ENCODE measurements at places on chromosomes 1 and 21.
A peak's percentile ranks its signal among the peaks of the same experiment; 100 is the strongest.

- DNase-seq, result no peak
These were observed 56.2 kb downstream of the ALG6 start for GRCh38 chr1:63423649-63424048.

DNA sequence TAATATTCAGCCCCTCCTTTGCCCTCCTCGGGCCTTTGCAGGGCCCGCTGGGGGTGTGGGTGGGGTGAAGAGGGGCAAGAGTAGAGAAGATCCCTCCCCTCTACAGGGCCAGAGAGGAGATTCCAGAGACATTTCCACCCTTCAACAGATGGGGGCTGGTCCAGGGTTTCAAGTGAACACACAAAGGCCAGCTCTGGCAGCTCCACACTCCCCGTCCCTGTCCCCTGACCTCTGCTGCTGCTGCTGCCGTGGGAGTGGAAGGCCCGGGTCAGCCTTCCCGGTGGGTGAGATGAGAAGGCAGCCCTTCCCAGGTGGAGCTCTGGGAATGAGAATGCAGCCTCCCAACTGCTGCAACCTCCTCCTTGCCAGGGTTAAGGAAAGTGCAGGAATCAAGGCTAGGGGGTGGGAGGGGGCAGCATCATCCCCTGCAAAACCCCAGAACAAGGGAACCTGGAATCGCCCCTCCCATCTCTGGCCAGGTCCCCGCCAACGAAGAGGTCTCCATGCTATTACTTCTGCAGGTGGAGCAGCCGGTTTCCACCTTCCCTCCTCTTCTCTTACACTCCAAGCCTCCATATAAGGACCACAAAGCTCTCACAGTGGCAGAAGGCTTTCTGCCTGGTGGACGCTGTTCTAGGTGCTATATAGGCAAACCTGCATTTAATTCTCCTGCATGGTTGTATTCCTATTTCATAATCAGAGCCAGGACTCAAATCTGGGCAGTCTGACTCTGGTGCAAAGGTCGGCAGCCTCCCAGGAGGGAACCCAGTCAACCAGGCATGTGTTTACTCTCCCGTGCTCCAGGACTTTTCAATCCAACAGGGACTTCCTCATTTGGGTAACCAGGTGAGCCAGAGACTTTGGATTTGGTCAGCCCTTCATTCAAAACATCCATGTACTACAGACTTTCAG, 22.9 kb upstream of the ARHGEF10L start:
- no peak for DNase-seq

GRCh38 chr21:33666153-33666552, 23.9 kb downstream of the ITSN1 start:
- no peak for DNase-seq

- peak; percentile 73 for DNase-seq
These were observed 50.4 kb upstream of the RIPK4 start for GRCh38 chr21:41817228-41817627.

- no peak for DNase-seq
These were observed 321.0 kb downstream of the TM2D1 start for GRCh38 chr1:61403679-61404596.

DNA sequence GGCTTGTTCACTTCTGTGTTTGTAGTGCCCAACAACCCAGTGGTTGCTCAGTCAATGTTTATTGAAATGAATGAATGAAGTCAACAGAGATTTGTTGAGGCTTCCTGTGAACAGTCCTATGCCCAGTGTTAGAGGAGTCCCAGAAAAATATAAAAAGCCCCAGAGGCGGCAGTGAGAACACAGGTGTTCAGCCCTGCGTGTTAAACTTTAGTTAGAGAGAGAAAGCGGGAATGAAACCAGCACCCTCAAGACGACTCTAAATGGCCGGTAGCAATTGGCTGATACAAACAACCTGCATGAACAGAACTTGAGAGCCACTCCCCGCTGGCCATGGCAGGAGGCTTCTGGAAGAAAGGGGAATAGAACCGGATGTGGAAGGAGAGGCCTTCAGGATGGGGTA, 22.6 kb downstream of the TMEM51 start:
- DNase-seq, result no peak

DNA sequence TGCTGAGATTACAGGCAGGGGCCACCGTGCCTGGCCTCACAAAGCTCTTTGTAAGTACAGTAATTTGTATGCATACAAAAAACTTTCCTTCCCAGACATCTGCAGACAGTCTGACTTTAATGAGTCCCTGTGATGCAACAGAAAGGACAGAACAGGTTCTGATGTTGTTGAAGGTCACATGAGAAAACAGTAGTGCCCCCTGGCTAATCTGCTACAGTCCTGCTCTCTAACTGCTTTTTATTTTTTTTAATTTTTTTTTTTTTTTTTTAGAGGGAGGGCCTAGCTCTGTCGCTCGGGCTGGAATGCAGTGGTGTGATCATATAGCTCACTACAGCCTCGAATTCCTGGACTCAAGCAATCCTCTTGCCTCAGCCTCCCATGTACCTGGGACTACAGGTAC, 36.7 kb downstream of the ACBD3 start:
- DNase-seq, result peak; percentile 67

- DNase-seq, result peak; percentile 76
These were observed 164.4 kb upstream of the PALMD start for GRCh38 chr1:99481391-99481996.

DNA sequence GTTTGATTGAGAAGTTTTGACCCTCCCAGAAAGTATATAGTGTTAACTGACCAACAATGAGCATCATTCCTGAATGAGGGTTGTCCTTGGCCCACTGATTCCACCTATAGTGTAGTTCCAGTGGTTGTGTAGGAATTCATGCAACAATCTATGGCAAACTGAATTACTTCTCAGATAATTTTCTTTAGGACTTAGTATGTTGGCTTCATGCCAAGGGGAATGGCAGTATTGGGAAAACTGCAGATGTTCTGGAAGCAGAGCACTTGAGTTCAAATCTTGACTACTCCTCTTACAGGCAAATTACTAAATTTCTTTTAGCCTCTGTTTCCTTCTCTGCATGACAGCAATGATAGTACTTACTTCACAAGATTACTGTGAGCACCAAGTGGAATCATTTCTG, 65.8 kb downstream of the LRIG2 start:
- no peak for DNase-seq

DNA sequence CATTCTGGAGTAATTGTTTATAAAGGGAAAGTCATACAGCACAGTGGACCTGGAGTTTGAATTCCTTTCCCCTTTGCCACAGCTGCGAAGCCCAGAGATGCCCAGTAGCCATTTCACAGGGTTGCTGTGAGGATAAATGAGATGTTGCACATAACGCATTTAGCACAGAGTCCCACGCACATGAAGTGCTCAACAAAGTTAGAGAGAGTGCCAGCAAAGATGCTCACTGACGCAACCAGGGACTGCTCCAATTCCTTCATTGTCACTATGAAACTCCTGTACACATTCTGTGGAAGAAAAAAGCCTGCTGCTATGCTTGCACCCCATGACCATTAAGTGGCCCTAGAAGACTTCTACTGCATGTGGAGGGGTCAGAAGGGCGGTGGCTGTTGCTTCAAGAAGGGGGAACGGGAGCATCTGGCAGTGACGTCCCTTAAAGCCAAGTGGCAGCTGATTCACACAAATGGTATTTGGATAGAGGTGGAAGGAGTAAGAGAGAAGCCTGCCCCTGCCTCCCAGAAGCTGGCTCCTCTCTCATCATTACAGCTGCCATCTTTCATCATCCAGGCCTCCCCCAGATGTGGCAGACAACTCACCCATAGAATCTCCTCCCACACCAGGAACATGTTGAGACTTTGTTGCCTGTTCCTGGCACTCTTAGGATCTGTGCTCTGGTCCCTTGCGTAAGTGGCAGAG, 26.5 kb upstream of the VAV3 start:
- peak; percentile 93 for DNase-seq

DNA sequence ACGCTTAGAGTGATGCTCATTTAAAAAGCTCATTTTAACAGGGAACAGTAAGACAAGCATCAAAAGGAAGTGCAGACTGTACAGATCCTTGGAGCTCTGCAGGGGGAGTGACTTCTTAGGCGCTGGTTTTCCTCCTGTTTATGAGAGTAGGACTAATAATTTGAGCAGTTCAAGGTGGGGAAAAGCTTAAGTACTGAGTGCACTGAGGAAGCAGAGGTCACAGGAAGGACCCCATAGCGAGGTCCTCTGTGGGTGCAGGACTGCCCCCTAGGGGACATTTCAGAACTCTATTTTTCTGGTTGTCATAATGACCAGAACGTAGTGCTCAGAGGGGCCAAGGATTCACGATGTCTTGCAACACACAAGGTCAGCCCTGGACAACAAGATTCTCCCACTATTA, 112.1 kb downstream of the HLCS start:
- no peak for DNase-seq

DNA sequence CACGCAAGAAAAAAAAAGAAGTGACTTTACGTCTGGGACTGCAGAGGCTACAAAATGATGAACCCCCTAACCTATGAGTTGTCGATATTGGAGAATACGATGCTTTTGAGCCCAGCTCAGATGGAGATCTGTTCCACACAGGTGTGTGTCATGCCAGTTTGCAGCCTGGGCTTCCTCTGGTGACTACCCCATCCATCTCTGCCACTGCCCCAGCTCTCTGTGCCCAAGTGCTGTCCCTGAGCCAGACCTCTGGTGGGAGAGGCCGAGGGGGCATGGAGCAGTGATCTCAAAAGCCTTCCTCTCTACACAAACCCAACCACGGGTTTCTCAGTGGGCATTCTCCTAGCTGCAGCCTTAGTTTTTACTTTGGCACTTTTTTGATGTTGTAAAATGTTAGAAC, 141.0 kb downstream of the CLIC6 start:
- no peak for DNase-seq

DNA sequence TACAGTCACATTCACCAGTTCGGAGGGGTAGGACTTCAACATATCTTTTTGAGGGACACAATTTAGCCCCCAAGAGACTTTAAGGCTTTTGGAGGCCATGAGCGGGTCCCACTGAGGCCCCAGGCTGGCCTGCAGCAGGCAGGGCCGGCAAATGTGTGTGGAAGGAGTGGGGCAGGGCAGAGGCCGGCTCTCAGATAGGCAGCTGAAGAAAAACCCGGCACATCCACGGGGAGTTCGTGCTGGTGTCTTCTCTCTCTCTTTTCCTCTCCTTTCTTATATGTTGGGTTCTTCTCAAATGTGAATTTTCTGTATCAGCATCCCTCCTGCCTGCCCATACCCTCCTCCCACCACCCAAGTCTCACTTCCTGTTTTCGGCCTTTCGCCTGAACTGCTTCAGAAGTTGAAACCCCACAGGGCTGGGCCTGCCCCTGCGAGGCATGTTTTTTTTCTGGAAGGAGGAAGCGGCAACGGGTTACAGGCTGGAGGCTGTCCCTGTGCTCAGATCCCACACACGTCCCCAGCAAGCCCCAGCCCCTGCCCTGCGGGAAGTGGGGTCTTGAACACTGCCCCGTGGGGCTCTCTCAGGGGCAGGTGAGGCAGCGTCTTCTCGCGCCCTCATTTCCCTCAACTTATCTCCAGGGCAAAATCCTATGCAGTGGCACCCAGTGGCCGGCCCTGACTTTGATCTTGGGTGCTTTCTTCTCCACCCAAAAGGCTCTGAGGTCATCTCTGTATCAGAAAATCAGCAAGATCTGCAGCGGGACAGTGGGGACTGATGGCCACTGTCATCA, 9.7 kb upstream of the UMODL1 start:
- DNase-seq, result no peak

- DNase-seq, result no peak
These were observed 622.5 kb downstream of the PLA2G4A start for GRCh38 chr1:187451238-187451637.

- DNase-seq, result peak; percentile 96
These were observed 187.2 kb upstream of the PTGFR start for GRCh38 chr1:78303620-78304019.

- no peak for DNase-seq
These were observed 57.6 kb upstream of the IFNLR1 start for GRCh38 chr1:24244519-24245268.

DNA sequence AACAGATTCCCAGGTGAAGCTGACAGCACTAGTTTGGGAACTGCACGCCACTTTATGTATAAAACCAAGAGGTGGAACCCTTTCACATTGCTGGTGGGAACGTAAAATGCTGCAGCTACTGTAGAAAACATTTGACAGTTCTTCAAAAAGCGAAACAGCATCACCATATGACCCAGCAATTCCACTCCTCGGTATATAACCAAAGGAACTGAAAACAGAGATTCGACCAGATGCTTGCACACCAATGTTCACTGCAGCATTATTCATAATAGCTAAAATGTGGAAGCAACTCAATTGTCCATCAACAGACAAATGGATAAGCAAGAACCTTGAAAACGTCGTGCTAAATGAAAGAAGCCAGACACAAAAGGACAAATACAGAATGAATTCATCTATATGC, 17.5 kb downstream of the RSPH1 start:
- no peak for DNase-seq

GRCh38 chr1:245765230-245766000, 610.6 kb downstream of the KIF26B start:
- peak; percentile 63 for DNase-seq

- DNase-seq, result no peak
These were observed 24.9 kb upstream of the CTPS1 start for GRCh38 chr1:40954626-40955025.

- peak; percentile 63 for DNase-seq
These were observed 154.2 kb downstream of the CNIH3 start for GRCh38 chr1:224770336-224770693.

DNA sequence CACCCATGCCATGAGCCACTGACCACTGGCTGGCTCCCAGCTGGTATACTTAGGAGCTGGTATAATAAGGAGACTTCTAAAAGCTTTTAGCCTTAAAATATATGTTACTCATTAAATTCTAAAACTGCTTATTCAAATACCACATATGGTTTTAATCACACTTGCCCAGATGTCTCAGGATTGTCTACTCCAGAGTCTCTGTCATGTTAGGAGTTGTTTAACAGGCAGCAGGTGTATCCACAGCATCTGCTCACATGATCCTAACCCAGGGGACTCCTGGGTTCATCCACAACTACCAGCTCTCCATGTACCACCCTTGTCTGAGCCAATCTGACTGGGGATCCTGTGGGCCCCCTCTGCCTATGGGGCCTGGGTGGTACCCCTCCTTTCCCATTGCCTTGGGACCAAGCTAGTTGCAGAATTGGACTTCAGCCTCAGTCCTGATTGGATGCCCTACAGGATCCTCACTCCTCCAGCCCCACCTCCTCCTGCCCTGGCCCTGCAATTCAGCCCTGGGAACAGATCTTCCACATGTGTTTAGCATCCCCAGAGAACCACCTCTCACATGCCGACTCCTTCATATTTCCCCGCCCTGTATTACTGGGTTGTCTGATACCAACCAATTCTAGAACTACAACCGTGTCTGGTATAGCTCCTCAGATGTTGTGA, 61.3 kb downstream of the BCAR3 start:
- DNase-seq, result peak; percentile 53

DNA sequence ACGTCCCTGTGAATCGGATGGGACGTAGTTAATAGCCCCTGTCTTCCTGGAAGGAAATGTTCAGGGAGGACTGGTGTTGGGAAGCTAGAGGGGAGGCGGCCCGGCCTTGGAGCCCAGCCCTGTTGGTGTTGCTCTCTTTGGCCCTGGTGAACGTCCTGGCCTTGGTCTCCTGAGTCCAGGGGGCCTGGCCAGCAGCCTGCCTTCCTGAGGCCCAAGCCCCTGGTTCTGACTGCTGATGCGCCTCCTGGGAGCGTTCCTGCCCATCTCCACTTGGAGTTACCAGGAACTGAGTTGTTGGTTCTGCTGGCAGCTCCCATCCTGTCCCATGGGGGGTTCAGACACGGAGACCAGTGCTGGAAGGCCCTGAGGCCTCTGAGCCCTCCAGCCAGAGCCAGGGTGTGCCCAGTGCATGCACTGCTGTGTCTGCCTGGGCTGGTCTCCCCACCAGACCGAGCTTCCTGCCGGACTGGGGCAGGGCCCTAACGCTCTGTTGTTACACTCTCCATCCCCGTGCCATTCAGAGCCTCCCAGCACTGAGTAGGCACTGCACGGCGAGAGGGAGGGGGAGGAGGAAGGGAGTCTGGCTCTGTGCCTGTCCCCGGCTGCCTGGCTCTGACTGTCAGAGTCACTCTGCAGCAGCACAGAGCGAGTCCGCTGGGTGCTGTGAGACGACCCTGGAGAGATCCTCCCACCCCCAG, 382.5 kb upstream of the VAMP3 start:
- DNase-seq, result no peak
